AG10803 (cell line): ENCODE measurements at places on chromosomes 12 and 14.

- no peak for DNase-seq
Observed at GRCh38 chr12:109997393-109997792, 1.2 kb upstream of the GIT2 start.

DNA sequence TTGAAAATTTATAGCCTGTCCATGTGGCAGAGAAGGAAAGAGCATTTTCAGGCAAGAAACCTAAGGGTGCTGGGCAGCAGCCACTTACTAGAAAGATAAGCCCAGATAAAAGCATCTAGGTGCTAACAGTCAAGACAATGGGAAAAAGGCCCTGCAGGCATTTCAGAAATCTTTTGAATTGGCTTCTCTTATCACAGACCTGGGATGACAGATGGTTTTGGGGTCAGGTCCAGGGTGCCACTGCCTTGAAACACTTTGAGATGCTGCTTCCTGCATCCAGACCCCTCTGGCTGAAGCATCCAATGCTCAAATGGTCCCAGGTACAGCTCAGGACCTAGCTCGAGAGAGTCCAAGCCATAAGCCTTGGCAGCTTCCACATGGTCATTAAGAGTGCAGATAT, 466.5 kb downstream of the FSCB start:
- no peak for DNase-seq

GRCh38 chr12:39375206-39375808, 67.6 kb downstream of the KIF21A start:
- DNase-seq, result no peak

DNA sequence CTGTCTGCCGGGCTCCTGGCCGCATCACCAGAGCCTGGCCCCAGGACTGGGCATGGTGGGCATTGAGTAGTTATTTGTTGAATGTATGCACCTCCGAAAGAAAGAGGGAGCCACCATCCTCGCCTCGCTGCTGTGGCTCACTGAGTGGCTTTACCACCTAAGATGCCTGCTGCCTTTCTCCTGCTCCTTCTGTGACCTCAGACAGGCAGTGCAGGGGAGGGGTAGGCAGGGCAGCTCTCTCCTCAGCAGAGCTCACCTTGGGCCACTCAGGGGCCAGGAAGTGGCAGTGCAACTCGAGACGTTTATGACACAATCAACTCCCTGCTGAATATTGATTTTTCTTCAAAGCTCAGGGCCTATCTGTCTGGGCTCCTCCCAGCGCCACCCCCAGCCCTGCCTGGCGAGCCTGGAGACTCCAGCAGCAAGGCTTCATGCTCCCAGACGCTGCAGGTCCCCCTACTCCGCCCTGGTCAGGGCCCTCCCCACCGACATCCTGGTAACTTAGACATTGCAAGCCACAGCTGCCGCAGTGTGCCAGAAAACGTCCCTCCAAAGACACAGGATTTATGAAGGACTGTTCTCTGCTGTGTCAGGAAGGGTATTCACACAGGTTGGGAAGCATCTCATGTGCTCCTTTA, 84.3 kb upstream of the DIO3 start:
- no peak for DNase-seq

- DNase-seq, result no peak
Observed at GRCh38 chr12:2628401-2628800, 166.4 kb upstream of the FKBP4 start.

DNA sequence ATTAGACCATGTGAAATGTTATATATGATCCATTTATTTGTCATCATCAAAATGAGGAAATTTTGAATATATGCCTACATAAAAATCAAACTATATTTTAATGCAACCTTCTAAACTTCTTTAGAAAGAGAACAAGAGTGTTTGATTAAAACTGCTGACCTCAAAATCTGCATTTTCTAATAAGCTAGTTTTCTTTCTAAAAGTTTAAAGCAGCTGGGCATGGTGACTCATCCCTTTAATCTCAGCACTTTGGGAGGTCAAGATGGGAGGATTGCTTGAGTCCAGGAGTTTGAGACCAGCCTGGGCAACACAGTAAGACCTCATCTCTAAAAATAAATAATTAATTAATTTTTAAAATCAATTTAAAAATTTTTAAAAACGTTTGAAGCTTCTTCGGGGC, 36.2 kb downstream of the GNPTAB start:
- no peak for DNase-seq

- no peak for DNase-seq
Observed at GRCh38 chr14:49858383-49858782, 5.8 kb upstream of the NEMF start.

GRCh38 chr12:42790761-42791151, 201.2 kb upstream of the PRICKLE1 start:
- peak; percentile 38 for DNase-seq

DNA sequence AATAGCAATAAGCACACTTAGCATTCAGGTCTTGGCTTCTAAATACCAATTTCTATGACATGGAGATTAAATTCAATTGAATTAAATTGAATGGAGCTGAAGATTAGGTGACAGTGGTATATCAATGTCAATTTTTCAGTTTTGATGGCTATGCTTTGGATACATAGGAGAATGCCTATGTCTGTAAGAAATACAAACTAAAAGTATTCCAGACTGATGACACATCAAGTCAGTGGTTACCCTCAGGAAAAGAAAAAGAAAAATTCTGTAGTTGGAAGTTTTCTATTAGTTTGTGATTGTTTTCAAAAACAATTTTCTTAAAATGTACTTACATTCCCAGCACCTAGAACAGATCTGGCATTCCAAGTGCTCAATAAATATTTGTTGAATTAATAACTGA, 4.9 kb upstream of the DCAF4 start:
- no peak for DNase-seq

DNA sequence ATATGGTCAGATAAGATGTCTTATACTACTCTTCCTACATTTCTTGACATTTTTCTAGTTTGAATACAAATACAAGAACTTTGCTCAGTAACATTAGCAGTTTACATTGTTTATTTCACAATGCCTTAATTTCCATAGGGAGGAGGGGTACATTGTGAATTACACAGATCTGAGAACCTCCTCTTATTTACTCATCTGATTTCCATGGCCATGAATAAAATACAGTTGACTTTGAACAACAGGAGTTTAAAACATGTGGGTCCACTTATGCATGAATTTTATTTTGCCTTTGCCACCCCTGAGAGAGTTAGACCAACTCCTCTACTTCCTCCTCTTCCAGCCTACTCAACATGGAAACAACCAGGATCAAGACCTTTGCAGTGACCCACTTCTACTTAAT, 67.7 kb downstream of the MGST1 start:
- DNase-seq, result no peak

GRCh38 chr12:88163371-88163770, 21.3 kb downstream of the TMTC3 start:
- DNase-seq, result peak; percentile 31

GRCh38 chr12:26810330-26810729, 22.7 kb downstream of the ITPR2 start:
- peak; percentile 88 for DNase-seq

DNA sequence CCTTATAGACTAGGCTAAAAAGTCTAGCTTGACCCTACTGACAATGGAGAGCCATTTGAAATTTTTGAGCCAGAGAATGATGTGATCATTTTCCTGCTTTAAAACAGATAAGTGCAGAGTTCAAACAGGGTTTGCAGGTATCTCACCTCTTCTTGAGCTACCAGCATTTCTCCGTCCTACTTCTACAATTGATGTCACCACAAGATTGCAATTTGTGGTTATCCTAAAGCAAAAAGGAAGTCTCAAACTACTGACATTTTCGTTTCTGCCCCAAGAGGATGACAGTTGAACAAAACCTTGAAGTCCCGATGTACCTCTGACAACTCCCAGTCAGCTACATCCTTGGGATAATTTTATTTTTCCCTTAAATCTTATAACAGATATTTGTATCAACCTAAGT, 86.7 kb downstream of the PTGER2 start:
- no peak for DNase-seq

DNA sequence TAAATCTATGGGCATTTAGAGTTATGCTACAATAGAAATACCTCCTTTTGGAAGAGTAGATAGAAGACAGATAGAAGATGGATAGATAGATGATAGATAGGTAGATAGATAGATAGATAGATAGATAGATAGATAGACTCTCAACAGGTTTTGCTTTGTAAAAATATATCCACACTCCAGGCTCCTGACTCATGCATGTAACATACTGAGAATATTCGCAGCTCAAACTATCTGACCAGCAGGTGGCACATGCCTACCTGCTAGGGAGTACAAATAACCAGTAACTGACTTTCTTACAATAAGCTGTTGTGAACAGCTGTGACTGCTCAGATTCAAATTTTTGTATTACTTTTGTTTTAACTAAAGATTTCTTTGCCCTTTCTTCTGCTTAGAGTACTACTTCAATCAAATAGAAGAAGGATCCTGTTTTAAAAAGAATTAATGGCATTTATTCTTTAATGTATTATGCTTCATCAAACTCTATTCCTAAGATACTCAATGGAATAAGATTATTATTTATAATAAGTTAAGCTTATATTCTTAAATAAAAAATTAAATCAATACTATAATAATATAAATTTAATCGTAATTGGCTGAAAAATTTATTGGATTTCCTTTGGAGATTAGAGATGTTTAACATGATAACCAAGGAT, 15.8 kb upstream of the CPNE8 start:
- DNase-seq, result peak; percentile 49

DNA sequence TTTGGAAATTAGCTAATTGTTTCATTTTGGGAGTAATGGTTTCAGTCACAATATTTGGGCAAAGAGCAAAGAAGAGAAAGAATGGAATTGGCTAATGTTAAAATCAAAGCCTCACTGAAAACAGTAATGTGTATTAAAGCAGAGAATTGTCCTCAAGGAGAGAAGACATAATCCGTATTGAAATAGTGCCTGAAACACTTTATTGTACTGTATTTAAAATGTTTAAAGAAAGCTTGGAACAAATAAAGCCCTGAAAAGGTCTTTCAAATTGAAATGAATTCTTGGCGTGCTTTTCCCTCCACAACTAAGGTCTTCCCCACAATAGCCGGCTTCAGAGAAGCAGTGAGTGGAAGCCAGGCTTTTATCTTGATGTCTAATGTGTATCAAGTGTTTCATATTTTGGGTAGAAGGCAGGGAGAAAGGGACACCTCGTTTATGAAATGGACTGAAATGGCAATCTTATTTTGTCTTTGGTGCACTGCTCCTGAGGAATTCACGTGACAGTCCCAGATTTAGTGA, 212.9 kb upstream of the CRY1 start:
- DNase-seq, result no peak

DNA sequence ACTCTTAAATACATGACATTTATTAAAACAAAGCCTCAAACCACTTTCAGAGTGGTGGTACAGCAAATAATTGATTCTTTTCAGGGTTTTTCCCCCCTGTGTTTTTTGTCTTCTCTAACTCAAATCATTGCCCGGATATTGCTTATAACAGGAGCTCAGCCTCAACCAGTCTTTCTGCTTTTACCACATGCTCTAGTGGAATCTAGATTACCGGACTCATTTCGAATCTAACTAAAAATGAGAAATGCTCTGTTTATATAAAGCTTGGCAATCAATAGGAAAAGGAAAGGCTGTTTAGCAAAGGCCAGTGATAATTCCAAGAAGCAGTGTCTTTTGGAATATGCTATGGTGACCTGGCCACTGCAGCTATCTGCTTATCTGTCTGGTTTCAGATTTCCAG, 161.5 kb downstream of the ETV6 start:
- no peak for DNase-seq

GRCh38 chr12:73892201-73892600, 645.4 kb upstream of the ATXN7L3B start:
- DNase-seq, result no peak

GRCh38 chr14:35438910-35439713, 34.6 kb upstream of the NFKBIA start:
- DNase-seq, result no peak

- DNase-seq, result no peak
Observed at GRCh38 chr12:53115112-53115890, 12.0 kb downstream of the SOAT2 start.

DNA sequence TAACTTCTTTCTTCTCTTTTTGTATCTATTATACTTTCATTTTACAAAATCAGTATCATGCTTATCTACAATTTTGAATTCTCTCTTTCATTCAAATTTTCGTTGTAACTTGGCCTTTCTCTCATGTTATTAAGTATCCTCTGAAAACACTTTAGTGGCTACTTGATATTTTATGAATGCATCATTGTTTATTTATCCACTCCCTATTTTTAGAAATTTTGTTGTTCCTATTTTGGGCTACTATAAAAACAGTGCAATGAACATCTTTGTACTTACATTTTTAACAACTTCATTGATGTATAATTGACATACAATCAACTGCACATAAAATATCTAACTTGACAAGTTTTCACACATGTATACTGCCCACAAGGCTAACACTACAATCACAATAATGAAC, 44.0 kb upstream of the AMIGO2 start:
- no peak for DNase-seq

DNA sequence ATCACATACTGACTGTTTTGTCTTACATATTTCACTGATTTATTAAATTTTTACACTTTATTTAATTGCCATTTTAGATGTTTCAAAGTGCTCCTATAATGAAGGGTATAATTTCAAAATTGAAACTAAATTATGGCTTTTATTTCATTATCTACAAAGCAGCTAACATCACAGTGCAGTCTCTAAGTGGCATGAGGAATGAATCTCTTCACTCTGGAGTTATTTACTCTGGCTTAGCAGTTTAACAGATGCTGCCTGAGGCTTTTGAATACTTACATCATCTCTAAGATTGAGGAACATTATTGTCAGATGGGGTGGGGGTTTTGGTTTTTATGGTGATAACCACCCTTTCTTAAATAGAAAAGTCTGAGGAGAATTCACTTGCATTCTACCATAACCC, 386.4 kb downstream of the TRHDE start:
- no peak for DNase-seq

- peak; percentile 24 for DNase-seq
Observed at GRCh38 chr12:6827982-6828780, at the start of gene P3H3. TSS of gene P3H3 (plus strand) at chr12:6828407. CDS start at chr12:6828441, 34 bp downstream.

DNA sequence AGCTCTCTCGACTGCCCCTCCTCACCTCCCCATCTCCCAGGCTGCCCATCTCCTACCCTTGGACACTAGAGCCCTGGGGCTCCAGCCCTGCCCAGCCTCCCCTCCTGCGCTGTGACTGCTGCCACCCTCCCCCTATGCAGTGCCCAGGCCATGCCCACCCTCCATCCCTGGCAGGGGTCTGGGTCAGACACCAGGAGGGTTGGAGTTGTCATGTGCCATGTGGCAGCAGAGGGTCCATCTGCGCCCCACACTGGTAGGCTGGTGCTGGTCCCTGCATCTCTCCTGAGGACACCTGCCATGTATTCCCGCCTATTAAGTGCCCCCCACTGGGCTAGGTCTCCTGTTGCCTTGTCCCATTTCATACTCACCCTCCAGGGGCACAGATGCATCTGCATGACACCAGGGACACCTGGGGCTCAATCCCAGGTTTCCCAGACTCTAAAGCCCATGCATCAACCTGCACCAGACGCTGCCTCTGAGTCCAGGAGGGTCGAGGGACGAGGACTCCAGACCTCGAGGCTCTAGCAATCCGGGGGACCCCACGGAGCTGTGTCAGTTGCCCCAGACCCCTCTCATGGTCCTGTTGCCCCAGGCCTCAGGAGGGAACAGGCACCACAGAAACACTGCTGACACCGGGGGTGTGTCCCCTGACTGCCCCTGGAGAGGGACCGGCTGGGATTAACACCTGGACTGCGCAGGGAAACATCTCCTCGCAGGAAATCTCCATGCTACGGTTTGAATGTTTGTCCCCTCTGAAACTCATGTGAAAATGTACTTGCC, 23.4 kb upstream of the SFSWAP start:
- DNase-seq, result no peak
